ENCODE measurements at places on chromosomes 5 and 9. TPM values are rescaled to one million over a fixed set of nuclear protein-coding genes. Genes with fewer than 3 reads are reported as not detected.

DNA sequence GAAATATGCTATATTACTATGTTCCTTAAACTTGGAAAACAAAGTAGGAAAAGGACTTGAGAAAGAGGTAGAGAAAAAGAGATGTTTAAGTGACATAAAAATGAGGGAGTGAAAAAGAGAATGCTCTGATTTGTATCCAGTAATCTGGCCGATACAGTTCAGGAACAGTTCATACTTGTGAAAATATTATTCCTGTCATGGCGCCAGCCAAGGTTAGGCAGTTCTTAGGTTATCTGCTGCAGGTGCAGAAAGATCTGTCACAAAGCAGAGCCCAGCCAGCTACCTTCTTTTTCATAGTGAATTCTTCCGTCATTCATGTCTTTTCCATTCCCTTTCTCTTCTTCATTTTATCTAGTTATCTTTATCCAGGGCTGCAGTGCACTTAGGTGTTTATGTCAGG, 256.3 kb downstream of the ADAMTSL1 start:
- no peak for DNase-seq

DNA sequence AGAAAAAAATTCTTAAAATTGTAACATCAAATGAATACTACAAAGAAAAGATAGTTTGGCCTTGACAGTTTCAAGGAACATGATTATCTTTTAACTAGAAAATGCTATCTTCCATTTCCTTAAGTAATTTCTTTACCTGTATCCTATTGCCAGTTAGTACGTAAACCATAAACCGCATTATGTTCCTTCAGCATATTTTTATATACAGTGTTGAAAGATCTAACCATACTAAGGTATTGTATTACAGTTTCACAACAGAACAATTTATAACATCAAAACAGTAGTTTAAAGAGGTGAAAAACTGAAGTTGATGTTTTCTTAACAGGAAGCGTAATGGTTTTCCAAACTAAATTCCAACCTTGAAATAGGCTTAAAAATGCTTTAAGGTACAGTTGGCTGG, 45.1 kb downstream of the GLRX start:
- no peak for DNase-seq

DNA sequence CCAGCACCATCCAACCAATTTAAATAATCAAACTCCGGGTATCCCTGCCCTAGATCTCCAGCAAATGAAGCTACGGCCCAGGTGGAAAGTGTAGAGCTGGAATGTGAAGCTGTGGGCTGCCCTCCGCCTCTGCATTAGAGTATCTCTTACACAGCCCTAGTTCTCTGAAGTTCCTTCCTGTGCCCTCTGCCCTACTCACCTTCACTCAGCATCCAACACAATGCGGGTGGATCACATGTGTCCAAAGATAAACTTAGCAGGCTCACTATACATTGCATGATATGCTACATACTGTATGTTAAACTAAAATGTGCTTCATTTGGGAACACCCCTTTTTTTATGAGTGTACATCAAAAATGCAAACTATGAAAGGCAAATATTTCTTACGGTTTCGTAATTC, 70.0 kb upstream of the RAD23B start:
- DNase-seq: no peak

DNA sequence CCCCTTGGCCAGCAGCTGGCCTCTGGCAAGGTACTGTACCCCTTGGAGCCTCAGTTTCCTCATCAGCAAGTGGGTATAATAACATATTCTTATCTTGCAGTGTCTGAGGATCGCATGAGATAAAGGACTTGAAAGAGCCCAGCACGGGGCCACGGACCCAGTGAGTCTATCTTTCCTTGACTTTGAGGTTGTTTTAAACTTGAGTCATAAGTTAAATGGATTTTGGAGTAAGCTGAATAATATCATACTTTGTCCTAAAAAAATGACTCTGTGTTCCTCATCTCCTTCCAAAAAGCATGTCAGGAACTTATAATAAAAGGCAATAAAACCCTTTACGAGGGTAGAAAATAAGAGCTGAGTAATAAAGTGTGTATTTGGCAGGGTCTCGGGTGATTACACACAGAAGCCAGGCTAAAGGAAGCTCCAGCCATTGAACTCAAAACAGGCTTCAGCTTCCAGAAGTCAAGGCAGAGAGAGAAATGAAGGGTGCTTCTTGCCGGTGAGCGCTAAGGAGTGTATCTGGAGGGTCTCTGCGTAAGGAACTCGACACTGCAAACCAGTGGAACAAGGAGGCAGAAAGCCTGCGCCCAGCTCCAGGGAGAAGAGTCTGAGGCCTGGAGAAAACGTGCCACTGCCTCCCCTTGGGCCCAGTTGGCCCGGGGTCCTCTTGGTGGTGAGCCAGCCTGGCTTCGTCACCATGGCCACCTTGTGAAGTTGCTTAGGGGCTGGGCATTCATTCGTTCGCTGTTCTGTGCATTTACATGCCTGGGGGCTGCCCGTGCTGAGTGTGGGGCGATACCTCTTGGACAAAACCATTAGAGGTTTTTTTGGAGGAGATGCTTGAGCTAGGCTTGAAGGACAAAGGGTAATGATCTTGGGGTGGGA, 72.4 kb upstream of the PHYKPL start:
- DNase-seq: peak; percentile 20

- DNase-seq: no peak
Observed at GRCh38 chr9:88749420-88749819, 214.4 kb downstream of the NXNL2 start.

GRCh38 chr5:74282490-74282889, 358.0 kb downstream of the ENC1 start:
- no peak for DNase-seq

DNA sequence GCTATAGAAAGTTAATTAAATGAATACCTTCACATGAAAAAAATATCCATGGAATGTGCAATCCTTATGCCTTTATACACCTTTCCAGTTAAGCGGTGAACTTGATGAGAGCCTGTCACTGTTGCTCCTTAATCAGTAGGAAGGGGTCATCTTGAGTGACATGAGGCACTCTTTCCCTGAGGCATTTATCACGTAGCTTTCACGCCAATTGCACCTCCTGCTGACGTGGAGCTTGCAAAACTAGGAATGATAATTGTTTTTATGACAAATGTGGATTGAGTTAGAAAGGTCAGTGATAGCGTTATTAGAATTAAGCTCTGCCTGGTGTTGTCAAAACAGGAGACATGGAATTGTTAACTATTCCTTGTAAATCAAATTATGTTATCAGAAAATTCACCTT, 79.7 kb downstream of the SLF1 start:
- peak; percentile 70 for DNase-seq

GRCh38 chr9:14313951-14314423, at the start of gene NFIB:
Gene NFIB (minus strand): TSS chr9:14314141. CDS start chr9:14313511, 630 bp downstream.
- DNase-seq: no peak

DNA sequence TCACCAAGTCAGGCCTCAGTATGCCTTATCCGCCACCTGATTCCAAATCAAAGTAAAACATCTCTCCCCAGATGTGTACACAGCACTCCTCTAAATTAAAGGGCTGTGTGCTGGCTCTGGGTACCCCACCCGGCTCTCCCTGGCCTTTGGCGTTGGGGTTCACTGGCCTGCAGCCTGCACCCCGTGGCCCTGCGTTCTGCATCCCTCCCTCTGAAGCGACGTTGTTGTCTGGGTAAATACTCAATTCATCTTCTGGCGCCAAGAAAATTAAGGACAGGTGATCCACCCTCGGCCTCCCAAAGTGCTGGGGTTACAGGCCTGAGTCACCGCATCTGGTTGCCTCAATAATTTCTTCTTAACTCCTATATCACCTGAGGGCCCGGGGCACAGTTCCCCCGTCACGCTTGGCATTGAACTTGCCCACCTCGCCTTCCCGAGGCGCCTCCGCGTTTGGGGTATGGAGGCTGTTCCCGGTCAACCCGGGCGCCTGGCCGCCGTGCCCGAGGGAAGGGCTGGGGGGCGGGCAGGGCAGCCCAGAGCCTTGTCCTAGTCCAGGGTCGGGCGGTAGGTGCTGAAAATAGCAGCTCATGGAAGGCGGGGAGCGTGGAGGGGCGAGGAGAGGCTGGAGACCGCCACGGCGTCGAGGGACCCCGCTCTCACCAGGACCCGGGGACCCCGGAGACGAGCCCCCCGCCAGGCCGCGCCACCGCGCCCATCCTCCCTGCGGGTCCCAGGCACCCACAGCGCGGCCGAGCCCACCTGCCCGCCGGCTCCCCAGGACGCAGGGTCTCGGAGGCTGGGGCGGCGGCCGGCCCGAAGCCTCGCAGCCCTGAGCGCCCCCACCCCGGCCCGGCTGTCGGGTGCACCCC, 531 bp downstream of the ABO start:
- DNase-seq: peak; percentile 57

DNA sequence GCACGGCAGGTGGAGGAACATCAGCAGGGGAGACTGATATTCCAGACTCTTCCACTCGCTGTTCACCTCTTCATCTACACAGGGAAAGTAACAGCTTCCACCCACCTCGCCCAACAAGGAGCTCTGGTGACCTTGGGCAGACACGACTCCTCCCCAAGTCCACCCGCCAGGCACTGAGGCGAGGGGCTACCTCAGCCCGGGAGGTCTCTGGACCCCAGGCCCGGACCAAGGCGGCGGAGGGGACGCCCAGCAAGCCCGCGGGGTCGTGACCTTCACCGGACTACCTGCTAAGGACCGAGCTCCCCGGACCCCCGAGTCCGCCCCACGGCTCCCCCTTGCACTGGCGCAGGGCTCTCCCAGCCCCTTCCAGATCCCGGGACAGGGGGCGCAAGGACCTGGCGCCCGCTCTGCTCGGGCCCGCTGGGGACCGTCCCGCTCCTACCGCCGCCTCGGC, 70.2 kb upstream of the LPCAT1 start:
- no peak for DNase-seq

GRCh38 chr5:169074839-169075238, 226.1 kb downstream of the SLIT3 start:
- DNase-seq: no peak

- no peak for DNase-seq
Observed at GRCh38 chr9:90706230-90706629, 63.6 kb upstream of the DIRAS2 start.

- no peak for DNase-seq
Observed at GRCh38 chr5:75281716-75282465, 45.2 kb upstream of the ANKRD31 start.

- no peak for DNase-seq
Observed at GRCh38 chr5:172952034-172952511, 7.2 kb upstream of the RPL26L1 start.

Gene PCDHB12
- total RNA-seq: 5.0 TPM

Gene DCAF10
- total RNA-seq: 23.3 TPM

Gene LRRC26
- not detected for total RNA-seq

Gene TNFAIP8
- 29.6 TPM for total RNA-seq

Gene NRG2
- 10.8 TPM for total RNA-seq

Gene CCNH
- total RNA-seq: 36.1 TPM

Gene SLC27A6
- total RNA-seq: 2.5 TPM

Gene CHSY3
- total RNA-seq: 1.2 TPM

Gene RECK
- total RNA-seq: 15.9 TPM

Gene BTNL8
- not detected for total RNA-seq

Gene CTXN3
- not detected for total RNA-seq

Gene ECSCR
- not detected for total RNA-seq

Gene WHRN
- 12.8 TPM for total RNA-seq

Gene RPL12
- total RNA-seq: 1,436 TPM

Gene STKLD1
- total RNA-seq: 2.0 TPM
